Pancreas (tissue), 10 donors: ENCODE measurements at places on chromosomes 2 and 18. TPM values are rescaled to one million over a fixed set of nuclear protein-coding genes. Genes with fewer than 3 reads are reported as not detected.

DNA sequence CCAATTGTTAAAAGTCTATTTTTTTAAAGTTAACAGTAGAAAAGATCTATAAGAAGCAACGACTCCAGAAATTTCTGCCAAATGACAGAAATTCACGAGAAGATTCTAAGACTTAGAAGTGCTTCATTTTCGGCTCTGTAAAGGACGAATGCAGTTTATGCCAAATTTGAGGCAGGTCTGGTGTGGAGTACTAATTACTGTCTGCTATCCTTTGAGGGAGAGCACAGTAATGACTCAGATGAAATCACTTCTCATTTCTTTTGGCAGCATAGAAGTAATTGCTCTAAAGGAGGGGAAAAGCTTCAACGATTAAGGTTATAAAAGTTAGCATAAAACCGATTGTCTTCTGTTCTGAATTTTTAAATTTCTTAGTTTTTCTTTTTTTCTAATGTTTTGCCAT, 11.4 kb downstream of the G6PC2 start:
- no peaks in the 10 kb centered on the region for H3K36me3 ChIP-seq
- DNase-seq, result no peak
- no peaks in the 10 kb centered on the region for H3K4me1 ChIP-seq
- no peak overlapping the region for H3K4me3 ChIP-seq

CNGA3 gene
- 0.34 TPM for total RNA-seq

MOCOS gene
- 1.6 TPM for total RNA-seq

GRCh38 chr2:232876161-232876977, 6.3 kb downstream of the SNORC start:
- no peak for DNase-seq
- H3K27me3 ChIP-seq, result no peaks in the 10 kb centered on the region
- no peak overlapping the region for H3K27ac ChIP-seq
- no peaks in the 10 kb centered on the region for H3K4me1 ChIP-seq
- peak overlapping the region; percentile 46 for H3K4me3 ChIP-seq

- H3K27ac ChIP-seq, result no peak overlapping the region
- DNase-seq, result no peak
- peaks cover 7% of the 10 kb centered on the region for H3K36me3 ChIP-seq
- H3K27me3 ChIP-seq, result no peaks in the 10 kb centered on the region
- no peak overlapping the region for H3K4me3 ChIP-seq
Measured at GRCh38 chr2:200453142-200453852, 56.6 kb downstream of the KCTD18 start.

GRCh38 chr2:62920070-62920469, 130.6 kb upstream of the OTX1 start:
- no peaks in the 10 kb centered on the region for H3K27me3 ChIP-seq
- H3K27ac ChIP-seq, result no peak overlapping the region
- H3K4me1 ChIP-seq, result no peaks in the 10 kb centered on the region
- no peak for DNase-seq
- no peak overlapping the region for H3K4me3 ChIP-seq

GRCh38 chr2:143870696-143871095, 649.2 kb downstream of the ZEB2 start:
- H3K27me3 ChIP-seq, result no peaks in the 10 kb centered on the region
- no peaks in the 10 kb centered on the region for H3K4me1 ChIP-seq
- H3K36me3 ChIP-seq, result no peaks in the 10 kb centered on the region
- no peak for DNase-seq
- no peak overlapping the region for H3K4me3 ChIP-seq
- H3K27ac ChIP-seq, result no peak overlapping the region

DNA sequence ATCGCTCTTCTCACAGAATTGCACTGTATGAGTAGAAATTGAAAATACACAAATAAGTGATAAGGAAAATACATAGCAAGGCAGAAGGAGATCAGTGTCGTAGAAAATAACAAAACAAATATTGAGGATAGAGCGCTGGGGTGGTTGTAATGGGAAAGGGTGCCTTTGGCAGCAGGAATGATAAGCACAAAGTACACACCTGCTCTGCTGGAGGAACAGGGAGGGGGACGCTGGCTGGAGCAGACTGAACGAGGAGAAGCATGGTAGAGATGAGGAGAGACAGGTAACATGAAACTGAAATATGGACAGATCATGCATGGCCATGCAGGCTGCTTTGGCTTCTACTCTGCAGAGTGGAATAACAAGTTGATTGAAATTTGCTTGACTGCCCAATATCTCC, 181.2 kb upstream of the FSHR start:
- H3K36me3 ChIP-seq, result no peaks in the 10 kb centered on the region
- no peaks in the 10 kb centered on the region for H3K27me3 ChIP-seq
- DNase-seq, result no peak
- no peaks in the 10 kb centered on the region for H3K4me1 ChIP-seq
- no peak overlapping the region for H3K4me3 ChIP-seq

DNA sequence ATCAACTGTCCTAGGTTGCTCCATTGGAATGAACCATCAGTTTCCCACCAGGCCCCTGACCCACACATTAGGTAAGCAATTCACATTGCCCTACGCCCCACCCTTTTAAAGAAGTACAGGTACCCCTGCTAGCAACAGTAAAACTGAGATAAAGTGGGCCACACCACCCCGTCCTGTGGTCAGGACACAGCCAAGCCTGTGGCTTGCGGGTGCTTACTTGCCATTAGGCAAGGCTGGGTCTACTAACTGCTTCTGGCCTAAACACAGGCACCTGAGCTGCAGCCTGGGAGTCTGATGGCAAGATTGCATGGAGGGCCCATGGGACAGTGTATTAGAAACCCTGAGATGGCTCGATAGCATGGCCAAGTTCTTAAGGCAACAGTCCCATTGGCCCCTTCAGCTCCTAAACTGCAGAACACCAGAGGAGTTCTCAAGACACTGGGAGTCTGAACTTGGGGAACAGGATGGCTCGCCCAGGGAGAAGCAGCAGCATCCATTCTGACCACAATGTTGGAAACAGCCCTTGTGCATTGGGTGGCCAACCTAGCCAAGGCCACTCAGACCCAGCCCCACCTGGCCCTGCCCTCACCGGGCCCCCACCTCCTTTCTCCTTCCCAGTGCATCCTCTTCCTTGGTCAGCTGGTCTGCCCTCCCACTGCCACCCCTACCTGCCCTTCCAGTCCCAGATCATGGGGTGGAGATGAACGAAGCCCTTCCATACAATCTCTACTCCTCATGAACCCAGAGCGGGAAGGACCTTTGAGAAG, 177.1 kb downstream of the TNS1 start:
- peak; percentile 32 for DNase-seq
- no peak overlapping the region for H3K4me3 ChIP-seq
- H3K27ac ChIP-seq, result no peak overlapping the region
- H3K36me3 ChIP-seq, result peaks cover 37% of the 10 kb centered on the region

- no peaks in the 10 kb centered on the region for H3K36me3 ChIP-seq
- DNase-seq, result no peak
- no peaks in the 10 kb centered on the region for H3K4me1 ChIP-seq
- no peak overlapping the region for H3K27ac ChIP-seq
Measured at GRCh38 chr18:22293417-22293816, 124.0 kb downstream of the GATA6 start.

DNA sequence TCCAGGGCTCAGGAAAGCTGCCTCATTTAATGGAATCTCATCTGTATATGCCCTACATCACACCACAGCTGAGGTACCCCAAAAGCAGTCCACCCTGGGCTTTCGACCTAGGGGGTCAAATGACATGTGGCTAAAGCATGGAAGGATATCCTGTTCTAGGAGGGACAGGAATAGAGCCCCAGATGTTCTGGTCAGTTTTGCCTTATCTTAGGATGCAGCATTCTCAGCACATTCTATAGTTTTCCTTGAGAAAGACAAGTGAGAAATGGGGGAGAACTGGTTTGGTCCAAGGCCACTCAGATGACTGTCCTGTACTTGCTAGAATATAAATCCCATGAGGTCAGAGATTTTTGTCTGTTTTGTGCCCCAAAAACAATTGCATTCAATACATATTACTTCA, 688.0 kb upstream of the ZEB2 start:
- no peaks in the 10 kb centered on the region for H3K4me1 ChIP-seq
- H3K27ac ChIP-seq, result no peak overlapping the region
- no peak overlapping the region for H3K4me3 ChIP-seq
- H3K36me3 ChIP-seq, result no peaks in the 10 kb centered on the region
- no peak for DNase-seq

GPBAR1 gene
- 0.42 TPM for total RNA-seq

POTEF gene
- not detected for total RNA-seq

SALL3 gene
- not detected for total RNA-seq
